SJSA1 (cell line): ENCODE measurements at places on chromosomes 2 and 18. TPM values are rescaled to one million over a fixed set of nuclear protein-coding genes. Genes with fewer than 3 reads are reported as not detected.

C18orf54 gene
- 5.3 and 10.2 TPM in 2 replicates for total RNA-seq

GRCh38 chr18:41069167-41069566 is 885.9 kb upstream of the PIK3C3 start:
- no peaks in the 10 kb centered on the region for H3K27me3 ChIP-seq
- DNase-seq = no peak
- H3K4me1 ChIP-seq = peaks cover 18% of the 10 kb centered on the region

CD8B gene
- not detected in 2 replicates for total RNA-seq

DNA sequence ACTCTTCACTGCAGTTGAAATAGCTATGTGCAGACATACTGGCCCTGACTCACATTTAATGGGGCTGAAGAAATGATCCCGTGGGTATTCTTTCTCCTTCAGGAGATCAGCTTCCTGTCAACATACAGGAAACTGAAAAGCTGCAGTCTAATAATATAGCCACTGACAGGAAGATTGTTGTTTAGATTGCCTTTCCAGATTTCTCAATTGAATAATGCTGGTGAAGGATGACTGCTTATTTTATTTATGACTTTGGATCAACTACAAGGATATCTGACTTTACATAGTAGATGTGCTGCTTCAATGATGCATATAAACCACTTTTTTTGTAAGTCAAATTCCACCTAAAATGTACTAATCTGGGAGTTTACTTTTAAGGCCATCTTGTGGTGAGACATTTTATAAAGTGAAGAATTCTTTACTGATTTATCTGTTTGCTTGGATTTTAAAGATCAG is 93.4 kb upstream of the MAP4K3 start:
- no peaks in the 10 kb centered on the region for H3K36me3 ChIP-seq
- H3K4me3 ChIP-seq = no peak overlapping the region
- DNase-seq = no peak

GRCh38 chr2:67854798-67855197 is 208.0 kb downstream of the C1D start:
- H3K27me3 ChIP-seq = no peaks in the 10 kb centered on the region
- no peak for DNase-seq
- no peak overlapping the region for H3K27ac ChIP-seq

CNTNAP5 gene
- not detected in 2 replicates for total RNA-seq

GRCh38 chr2:162712598-162712997 is 126.0 kb downstream of the KCNH7 start:
- no peak overlapping the region for H3K4me3 ChIP-seq
- H3K4me1 ChIP-seq = no peaks in the 10 kb centered on the region
- no peak for DNase-seq
- H3K27me3 ChIP-seq = no peaks in the 10 kb centered on the region

DNA sequence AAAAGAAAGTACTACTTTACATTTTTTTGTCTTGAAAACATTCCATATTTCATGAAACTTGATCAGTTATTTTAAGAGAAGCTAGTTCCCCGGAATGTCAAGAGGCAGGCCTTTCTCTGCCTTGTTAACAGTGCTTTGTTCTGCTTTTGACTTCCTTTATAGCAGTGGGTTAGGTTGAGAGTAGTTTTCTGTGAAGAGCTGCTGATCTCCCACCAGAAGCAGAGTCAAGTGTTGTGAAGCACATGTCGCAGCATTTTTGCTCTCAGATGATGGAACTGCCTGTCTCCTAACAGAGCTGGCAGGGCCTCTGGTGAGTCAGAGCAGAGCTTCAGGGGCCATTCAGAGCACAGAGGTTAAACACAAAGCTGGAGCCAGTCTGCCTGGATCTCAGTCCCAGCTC is 871.8 kb downstream of the SLC4A3 start:
- no peaks in the 10 kb centered on the region for H3K27me3 ChIP-seq
- no peak overlapping the region for H3K4me3 ChIP-seq
- H3K4me1 ChIP-seq = peaks cover 7% of the 10 kb centered on the region
- no peak overlapping the region for H3K27ac ChIP-seq
- no peaks in the 10 kb centered on the region for H3K36me3 ChIP-seq
- peak; percentile 17 for DNase-seq

DNA sequence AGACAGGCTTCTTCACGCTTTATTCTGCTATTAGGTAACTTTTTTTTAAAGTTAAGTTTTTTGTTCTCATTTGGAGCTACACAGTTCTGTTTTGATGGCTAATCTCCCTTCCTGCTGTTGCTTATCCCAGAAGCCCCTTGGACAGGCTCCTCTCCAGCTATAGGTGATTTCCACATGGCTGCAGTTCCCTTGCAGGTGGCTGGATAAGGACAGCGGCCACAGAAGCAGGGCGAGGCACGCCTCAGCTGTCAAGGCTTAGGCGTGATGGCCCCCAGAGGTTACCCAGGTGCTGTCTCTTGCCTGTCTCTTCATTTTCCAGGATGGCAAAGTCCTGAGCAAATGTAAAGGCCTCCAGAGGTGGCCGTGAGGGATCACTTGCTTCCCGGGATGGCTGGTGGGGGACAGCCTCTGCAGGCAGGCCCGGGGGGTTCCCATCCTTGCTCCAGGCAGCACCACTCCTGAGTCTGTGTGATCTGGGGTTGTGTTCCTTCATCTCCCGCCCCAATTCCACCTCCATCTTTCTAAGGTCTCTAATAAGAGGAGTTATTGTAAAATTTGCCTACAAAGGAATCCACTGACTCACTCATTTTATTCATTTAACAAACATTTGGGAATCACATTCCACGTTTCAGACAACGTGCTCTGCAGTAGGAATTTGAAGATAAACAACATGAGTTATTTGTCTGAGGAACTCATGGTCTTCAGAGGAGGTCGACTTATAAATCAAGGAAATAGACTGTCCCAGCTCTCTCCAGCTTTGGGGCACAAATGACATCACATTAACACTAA is 53.4 kb downstream of the NAPG start:
- H3K36me3 ChIP-seq = no peaks in the 10 kb centered on the region
- peak; percentile 64 for DNase-seq
- H3K27me3 ChIP-seq = no peaks in the 10 kb centered on the region
